ENCODE measurements at places on chromosomes 3 and 15.

GRCh38 chr3:174229916-174230315 is 629.2 kb upstream of the NAALADL2 start:
- no peak for DNase-seq

- no peak for DNase-seq
These were observed 19.1 kb upstream of the APEH start for GRCh38 chr3:49654955-49655556.

GRCh38 chr3:179681492-179682263 is 28.8 kb downstream of the USP13 start:
- no peak for DNase-seq

DNA sequence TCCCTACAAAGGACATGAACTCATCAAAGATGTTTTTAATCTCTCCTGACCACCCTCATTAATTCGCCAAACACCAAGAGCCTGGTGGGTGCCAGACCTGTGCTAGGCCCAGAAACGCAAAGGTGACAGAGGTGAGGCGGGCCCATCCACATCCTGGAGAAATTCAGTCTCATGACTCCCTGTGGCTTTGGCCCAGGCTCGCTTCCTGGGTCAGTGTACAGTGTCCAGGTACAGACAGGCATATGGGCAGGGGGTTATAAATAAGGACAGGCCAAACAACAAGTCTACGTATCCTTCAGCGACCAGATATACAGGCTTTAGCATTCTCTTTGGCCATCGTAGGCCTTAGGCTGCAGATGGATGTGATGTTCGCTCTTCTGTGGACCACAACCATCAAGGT is 945 bp upstream of the PLA2G4F start:
- no peak for DNase-seq
